ENCODE measurements at places on chromosomes 5 and 9. TPM values are rescaled to one million over a fixed set of nuclear protein-coding genes. Genes with fewer than 3 reads are reported as not detected.

MELK gene
- 58.8 TPM for total RNA-seq

GABRB2 gene
- total RNA-seq, result not detected

DNA sequence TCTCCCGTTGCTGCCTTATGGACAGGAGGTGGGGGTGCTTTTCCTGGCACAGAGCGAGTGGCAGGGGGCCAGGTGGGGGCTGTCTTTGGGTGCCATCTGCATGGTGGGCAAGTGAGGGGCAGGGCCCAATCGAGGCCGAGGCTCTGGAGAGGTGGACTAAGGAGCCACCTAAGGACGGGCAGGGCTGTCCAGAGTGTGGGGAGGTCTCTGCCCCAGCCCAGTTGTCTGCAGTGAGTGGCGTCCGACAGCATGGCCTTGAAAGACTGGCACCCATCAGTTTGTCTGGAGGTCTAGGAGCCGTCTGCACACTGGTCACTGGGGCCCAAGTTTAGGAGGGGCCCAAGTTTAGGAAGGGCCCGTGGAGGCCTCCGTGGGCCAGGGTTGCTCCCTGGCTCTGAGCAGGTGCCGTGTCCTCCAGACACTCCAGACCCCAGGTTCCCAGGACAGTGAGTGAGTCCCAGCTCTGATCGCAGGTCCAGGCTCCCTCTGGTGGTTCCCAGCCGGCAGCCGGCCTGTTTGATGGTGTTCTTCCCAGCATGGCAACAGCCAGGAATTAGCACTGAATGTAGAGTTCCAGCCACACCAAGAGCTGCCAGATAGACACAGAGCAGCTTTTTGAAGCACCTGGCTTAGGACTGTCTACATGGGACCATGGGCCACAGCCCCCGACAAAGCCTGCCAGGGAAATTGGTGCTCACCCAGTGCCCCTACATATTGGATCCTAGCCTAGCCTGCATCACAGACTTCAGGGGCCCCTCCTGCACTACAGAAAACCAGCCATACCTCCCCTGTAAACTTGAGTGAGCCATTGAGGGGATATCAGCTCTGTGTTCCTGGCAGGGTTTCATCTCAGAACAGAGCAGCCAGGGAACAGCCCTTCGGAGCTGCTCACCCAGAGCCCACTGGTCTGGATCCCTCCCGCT, 120.9 kb downstream of the WNK2 start:
- peaks cover 4% of the 10 kb centered on the region for H3K27me3 ChIP-seq
- H3K4me3 ChIP-seq, result no peak overlapping the region
- DNase-seq, result peak; percentile 19
- H3K4me1 ChIP-seq, result peaks cover 9% of the 10 kb centered on the region
- H3K27ac ChIP-seq, result no peak overlapping the region
- H3K36me3 ChIP-seq, result no peaks in the 10 kb centered on the region

GRCh38 chr9:36867672-36868471, 166.2 kb downstream of the PAX5 start:
- DNase-seq, result no peak
- H3K4me1 ChIP-seq, result no peaks in the 10 kb centered on the region
- no peak overlapping the region for H3K4me3 ChIP-seq
- peaks cover 4% of the 10 kb centered on the region for H3K27me3 ChIP-seq
- no peaks in the 10 kb centered on the region for H3K36me3 ChIP-seq

- H3K4me3 ChIP-seq, result no peak overlapping the region
- H3K36me3 ChIP-seq, result no peaks in the 10 kb centered on the region
- no peaks in the 10 kb centered on the region for H3K27me3 ChIP-seq
Measured at GRCh38 chr9:30280229-30280900, 2104.1 kb upstream of the ACO1 start.

SLC36A3 gene
- total RNA-seq, result not detected

DNA sequence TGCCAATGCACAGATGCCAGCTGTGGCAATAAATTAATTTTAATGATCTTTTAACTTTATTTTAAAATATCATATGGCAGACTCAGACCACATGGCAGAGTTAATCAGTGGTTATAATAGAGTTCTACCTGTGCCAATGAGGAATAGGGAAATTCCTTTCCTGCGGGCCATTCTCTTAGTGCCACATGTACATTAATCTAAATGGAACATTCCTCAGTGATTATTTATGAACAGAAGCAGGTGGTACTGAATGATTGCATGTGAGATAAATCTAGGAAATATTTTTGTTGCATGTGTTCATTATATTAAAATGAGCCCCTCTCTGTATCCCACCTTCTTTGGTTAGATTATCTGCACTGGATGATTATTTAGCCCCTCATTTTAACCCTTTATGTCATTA, 102.3 kb downstream of the CCDC192 start:
- H3K36me3 ChIP-seq, result no peaks in the 10 kb centered on the region
- H3K27me3 ChIP-seq, result peaks cover 14% of the 10 kb centered on the region
- no peak for DNase-seq
- H3K4me3 ChIP-seq, result no peak overlapping the region
- H3K4me1 ChIP-seq, result no peaks in the 10 kb centered on the region
- H3K27ac ChIP-seq, result no peak overlapping the region

GRCh38 chr9:98811051-98811650, 3.7 kb downstream of the GALNT12 start:
- DNase-seq, result no peak
- H3K4me1 ChIP-seq, result peaks cover 25% of the 10 kb centered on the region
- no peak overlapping the region for H3K4me3 ChIP-seq
- peaks cover 3% of the 10 kb centered on the region for H3K36me3 ChIP-seq
- H3K27me3 ChIP-seq, result peaks cover 39% of the 10 kb centered on the region

DNA sequence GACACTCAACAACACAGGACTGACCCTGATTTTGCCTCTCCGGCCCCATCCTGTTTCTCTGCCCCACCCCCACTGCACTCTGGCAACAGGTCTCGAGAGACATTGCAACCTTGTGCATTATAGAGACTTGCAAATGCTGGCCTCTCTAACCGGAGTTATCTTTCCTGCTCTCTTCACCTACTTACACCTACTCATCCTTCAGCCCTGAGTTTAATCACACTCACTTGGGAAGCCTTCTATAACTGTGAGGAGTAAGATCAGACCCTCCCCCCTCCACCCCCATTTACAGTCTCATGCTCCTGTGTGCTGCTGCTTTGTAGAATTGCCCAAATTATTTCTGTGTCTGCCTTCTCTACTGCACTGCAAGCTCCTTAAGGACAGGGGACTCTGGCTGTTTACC, 42.8 kb downstream of the WWC1 start:
- no peak for DNase-seq
- H3K27me3 ChIP-seq, result peaks cover 7% of the 10 kb centered on the region
- H3K4me3 ChIP-seq, result no peak overlapping the region
- H3K4me1 ChIP-seq, result no peaks in the 10 kb centered on the region
- no peaks in the 10 kb centered on the region for H3K36me3 ChIP-seq

DNA sequence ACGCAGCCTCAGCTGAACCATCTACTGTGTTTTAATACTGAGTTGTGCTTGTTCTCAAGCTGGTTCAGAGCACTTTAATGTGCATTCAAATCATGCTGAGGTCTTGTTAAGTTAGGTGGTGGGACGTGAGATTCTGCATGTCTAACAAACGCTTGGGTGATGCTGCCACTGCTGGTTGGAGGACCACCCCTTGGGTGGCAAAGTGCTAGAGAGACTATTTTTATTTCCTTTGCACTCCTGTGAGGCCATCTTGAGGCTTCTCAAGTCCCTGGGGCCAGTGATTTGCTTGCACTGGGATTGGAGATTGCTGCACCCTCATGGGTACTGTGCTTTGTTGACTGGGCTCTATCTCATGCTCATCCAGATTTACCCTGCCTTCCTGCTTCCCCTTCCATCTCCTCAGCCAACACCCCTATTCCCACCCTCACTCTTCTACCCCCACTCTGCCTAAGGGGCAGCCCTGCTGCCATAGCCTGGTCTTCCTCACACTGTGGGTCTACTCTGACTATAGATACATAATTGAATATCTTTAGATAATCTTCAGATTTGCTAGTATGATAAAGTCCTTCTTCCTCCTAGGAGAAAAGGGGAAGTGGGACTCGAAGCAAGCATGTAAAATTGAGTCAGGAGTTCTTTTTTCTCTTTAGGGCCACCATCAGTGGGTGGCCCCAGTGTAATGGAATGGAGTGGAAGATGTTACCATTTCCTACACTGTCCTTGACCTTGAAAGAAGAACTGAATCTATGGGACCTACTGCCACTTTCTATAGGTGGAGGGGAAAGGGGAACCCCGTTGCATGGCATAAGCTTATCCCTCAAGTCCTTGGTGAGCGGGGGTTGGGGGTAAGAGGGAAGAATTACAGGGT, 45.1 kb upstream of the SUB1 start:
- peaks cover 48% of the 10 kb centered on the region for H3K36me3 ChIP-seq
- no peaks in the 10 kb centered on the region for H3K27me3 ChIP-seq
- no peak overlapping the region for H3K4me3 ChIP-seq
- peaks cover 77% of the 10 kb centered on the region for H3K4me1 ChIP-seq
- no peak for DNase-seq

DNA sequence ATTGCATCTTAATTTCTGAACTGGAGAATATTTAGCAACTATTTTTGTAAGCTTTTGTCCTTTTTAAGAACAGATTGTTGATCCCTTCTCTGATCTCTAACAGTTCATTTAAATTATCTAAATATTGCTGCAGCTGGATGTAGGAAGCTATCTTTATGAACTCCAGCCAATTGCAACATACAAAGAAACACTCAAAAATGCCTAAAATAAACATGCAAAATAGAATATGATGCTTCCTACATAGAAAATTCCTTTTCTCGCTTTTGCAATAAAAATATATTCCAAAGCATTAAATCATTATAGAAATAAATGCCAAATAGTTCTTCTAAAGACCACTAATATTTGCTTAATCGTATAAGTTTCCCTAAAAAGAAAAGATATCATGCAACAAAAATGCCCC, 218.6 kb downstream of the LURAP1L start:
- no peaks in the 10 kb centered on the region for H3K4me1 ChIP-seq
- no peaks in the 10 kb centered on the region for H3K36me3 ChIP-seq
- DNase-seq, result no peak
- no peaks in the 10 kb centered on the region for H3K27me3 ChIP-seq
- H3K27ac ChIP-seq, result no peak overlapping the region
- H3K4me3 ChIP-seq, result no peak overlapping the region

DNA sequence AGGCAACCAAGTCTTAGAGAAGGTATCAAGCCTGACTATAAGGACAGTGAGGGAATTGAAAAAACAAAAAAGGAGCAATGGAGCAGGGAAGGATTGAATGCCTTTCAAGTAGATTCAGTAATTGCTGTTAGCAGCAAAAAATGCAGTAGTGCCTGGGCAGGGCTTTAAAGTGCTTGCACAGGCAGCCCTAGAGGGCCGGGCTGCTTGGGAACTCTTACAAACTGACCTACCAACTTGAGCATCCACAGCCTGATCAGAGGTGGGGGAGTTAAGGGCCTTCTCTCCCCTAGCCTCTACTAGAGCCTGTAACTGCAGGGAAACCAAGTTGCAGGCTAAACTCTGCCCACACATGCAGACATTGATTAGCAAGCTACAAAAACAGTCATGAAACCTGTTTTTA, 19.4 kb downstream of the FXN start:
- no peaks in the 10 kb centered on the region for H3K27me3 ChIP-seq
- no peak for DNase-seq
- no peak overlapping the region for H3K27ac ChIP-seq
- H3K4me1 ChIP-seq, result peaks cover 12% of the 10 kb centered on the region

- H3K4me1 ChIP-seq, result no peaks in the 10 kb centered on the region
- H3K27me3 ChIP-seq, result no peaks in the 10 kb centered on the region
- no peaks in the 10 kb centered on the region for H3K36me3 ChIP-seq
Measured at GRCh38 chr9:124329206-124329792, 71.5 kb downstream of the NEK6 start.

ADAMTS19 gene
- not detected for total RNA-seq

SOWAHA gene
- total RNA-seq, result not detected

DNA sequence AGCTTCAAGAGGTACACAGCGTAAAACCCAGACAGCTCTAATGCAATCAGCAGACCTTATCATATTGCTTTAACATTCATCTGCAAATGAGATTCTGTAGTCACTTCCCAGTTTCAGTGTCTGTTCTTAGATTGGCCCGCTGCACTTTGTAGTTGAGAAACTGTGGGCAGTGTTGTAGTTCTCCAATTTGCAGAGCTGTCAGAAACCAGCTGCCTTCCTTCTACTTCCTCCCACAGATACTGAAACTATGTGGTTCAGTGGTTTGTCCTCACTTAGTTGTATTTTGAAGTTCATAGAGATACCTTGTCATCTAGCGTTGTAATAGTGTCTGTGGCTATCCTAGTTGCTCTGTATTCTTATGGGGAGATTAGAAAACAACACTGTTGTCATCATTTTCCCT, 39.6 kb upstream of the TRIM36 start:
- no peak overlapping the region for H3K4me3 ChIP-seq
- DNase-seq, result peak; percentile 69
- H3K4me1 ChIP-seq, result peaks cover 17% of the 10 kb centered on the region
- peaks cover 9% of the 10 kb centered on the region for H3K36me3 ChIP-seq
